ENCODE measurements at places on chromosomes 6 and 20.

- no peak for DNase-seq
Observed at GRCh38 chr6:13927203-13927602, 2.5 kb downstream of the RNF182 start.

- no peak for DNase-seq
Observed at GRCh38 chr20:50843331-50844276, 48.7 kb downstream of the BCAS4 start.

- no peak for DNase-seq
Observed at GRCh38 chr6:147651249-147652063, 143.0 kb downstream of the SAMD5 start.

GRCh38 chr6:148866657-148867268 lies 119.9 kb downstream of the UST start:
- DNase-seq, result no peak

GRCh38 chr20:53303413-53303760 lies 290.3 kb downstream of the ZNF217 start:
- DNase-seq, result no peak

- no peak for DNase-seq
Observed at GRCh38 chr6:149259753-149260152, 57.8 kb upstream of the TAB2 start.

DNA sequence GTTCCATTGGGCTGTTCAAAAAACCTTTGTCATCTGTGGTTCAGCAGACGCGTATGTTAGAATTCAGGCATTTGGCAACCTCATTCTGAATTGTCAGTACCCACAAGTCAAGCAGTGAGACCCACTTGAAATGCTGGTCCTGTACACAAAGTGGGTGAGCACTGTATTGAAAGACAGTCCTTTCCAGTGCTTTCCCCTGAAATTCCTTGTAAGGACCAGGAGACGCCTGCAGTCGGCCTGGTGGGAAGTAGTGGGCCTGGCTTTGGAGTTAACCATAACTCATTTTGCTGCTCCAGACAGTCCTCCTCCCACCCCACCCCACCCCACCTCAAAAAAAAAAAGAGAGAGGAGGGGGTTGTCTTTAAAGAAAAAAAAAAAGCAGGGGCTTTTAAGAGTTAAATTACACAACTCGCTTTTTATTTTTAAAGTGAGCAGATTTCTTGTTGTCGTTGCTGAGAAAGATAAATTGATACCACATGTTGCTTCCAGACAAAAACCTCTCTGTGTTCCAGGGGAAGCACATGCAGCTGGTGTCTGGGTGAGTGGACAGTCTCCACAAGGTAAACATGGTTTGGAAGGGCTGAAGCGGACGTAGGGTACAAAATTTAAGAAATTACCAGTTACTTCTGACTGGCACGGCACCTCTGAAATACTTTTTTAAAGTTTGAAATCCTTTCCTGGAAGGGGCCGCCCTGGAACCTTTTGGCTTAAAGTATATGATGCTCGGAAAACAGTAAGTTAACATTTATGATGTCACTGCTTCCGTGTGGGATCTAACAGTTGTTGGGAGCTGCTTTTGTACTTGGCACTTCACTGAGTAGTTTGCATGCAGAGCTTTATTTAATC lies 95.3 kb downstream of the FOXO3 start:
- DNase-seq, result peak; percentile 48

DNA sequence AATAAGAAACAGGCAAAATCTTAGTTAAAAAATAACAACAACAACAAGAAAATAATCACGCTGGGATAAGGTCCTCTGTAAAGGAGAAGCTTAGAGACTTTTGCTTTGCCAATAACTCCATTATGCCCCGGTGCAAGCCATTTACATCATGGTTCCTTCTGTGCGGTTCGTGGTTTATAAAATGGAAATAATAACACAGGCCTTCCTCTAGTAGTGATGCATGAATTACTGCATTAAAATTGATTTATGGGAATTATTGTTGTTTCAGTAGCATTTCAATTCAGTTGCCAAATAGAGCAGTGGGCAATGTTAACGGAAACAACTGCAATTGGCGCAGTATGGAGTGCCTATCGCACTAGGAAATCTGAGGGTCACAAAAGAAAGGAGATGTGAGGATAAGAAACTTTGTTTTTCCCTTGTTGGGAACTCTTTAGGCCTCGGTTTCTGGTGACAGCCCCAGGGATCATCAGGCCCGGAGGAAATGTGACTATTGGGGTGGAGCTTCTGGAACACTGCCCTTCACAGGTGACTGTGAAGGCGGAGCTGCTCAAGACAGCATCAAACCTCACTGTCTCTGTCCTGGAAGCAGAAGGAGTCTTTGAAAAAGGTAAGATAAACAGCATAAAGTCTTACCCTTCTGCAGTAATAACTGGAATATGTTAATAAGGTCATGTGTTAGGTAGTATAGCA lies 1.1 kb downstream of the CD109 start:
- DNase-seq, result no peak

GRCh38 chr20:37407573-37408002 lies 61.6 kb downstream of the SRC start:
- no peak for DNase-seq

- no peak for DNase-seq
Observed at GRCh38 chr6:27617700-27618689, 145.1 kb upstream of the ZNF184 start.

- no peak for DNase-seq
Observed at GRCh38 chr6:11868392-11868791, 89.8 kb upstream of the ADTRP start.

- peak; percentile 43 for DNase-seq
Observed at GRCh38 chr6:157020881-157021343, 243.7 kb downstream of the ARID1B start.

- DNase-seq, result no peak
Observed at GRCh38 chr6:113903666-113904330, 46.7 kb downstream of the MARCKS start.

DNA sequence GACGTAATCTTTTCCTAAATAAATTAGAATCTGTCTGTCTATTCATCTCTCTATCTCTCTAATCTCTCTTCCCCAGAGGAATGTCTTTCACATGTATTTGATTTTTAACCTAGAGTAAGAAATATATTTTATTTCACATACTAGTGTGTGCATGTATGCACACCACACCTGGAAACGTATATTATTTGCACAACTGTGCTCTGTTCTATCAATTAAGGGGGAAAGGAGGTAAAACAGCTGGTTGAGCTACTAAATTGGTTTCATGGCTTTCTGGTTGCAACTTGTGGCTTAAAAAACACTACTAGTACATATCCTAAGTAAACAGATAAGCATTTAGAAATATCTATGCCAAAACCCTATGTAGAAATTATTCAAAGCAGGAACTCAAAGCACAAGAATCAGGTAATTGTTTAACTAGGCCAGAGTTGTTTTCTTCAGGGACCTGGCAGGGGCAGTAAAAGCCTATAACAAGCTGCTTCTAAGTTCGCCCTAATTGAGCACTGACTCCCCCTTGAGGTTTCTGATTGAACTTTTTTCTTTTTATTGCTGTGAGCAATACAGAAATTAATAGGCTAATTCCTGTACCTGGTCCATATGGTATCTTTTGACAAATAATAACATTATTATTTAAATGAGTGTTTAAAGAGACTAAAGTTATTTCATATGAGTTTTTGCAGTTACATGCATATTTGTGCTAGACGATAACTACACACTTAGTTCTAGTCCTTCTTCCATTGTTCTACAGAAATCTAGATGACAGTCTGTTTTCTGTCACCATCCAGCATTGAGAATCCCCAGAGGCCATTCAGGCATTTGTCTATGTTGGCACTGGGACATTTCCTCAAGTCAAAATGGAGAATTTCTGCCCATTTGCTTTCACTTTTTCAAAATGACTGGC lies 88.6 kb downstream of the MCHR2 start:
- no peak for DNase-seq

DNA sequence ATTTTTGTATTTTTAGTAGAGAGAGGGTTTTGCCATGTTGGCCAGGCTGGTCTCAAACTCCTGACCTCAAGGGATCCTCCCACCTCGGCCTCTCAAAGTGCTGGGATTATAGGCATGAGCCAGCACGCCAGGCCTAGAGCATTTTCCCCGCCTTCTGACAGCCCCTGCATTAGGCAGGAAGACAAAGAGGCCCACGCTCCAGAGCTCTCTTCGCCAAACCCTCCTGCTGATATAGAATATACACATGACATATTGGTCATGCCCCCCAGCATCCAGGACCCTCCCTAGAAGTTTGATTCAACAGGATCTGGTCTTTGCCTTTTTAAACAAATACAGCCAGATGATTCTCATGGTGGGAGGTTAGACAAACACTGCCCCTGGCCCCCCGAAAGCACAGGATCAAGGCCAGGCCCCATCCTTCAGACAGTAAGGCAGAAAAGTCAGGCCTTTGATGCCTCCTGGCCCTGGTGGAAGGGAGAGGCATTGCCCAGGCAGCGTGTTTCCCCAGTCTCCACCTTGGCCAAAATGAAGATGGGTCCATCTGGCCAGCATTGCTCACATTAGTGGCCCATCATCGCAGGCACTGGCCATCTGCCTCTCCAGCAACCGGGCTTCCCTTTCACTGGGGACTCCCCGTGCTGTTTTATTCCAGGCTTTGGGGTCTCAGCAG lies 4.4 kb downstream of the SULF2 start:
- no peak for DNase-seq

DNA sequence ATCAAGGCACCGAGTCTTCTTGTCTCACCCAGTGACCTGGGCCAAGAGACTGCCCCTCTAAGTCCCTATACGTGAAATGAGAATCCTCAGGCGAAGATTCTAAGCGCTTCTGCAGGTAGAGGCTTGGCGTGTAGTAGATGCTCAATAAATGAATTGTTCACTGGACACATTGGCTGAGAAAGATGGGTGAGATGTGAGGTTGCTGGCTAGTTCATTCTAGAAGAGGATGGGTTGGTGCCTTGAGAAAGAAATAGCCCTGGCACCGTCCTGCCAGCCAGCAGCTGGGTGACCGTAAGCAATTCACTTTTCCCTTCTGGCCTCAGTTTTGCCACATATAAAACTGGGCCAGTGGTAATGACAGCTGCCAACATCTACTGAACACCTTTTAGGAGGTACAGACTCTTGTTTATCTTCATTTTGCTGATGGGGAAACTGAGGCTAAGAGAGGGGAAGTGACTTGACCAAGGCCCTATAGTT lies 1.4 kb downstream of the SRC start:
- no peak for DNase-seq

DNA sequence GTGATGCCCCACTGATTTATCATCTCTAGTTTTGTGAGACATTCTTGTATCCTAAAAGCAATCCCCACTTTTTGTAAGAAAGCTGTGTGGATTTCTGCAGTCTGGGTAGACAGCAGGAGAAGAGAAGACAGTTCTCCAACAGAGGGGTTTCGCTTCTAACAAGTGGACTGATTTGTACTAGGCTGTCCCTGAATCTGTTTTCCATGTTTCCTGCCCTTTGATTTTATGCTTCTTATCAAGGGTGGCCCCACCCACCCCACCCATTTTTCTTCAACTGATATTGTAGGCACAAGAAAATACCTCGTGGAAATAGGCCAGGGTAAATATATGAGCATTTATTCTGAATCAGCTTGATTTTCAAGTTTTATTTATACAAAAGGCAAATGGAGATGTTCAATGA lies 25.7 kb upstream of the JAG1 start:
- no peak for DNase-seq

- peak; percentile 52 for DNase-seq
Observed at GRCh38 chr6:5151955-5152401, 66.8 kb downstream of the PPP1R3G start.

- DNase-seq, result no peak
Observed at GRCh38 chr6:165551828-165552227, 111.2 kb downstream of the PDE10A start.

- no peak for DNase-seq
Observed at GRCh38 chr6:41167173-41167963, 4.5 kb upstream of the TREM2 start.

DNA sequence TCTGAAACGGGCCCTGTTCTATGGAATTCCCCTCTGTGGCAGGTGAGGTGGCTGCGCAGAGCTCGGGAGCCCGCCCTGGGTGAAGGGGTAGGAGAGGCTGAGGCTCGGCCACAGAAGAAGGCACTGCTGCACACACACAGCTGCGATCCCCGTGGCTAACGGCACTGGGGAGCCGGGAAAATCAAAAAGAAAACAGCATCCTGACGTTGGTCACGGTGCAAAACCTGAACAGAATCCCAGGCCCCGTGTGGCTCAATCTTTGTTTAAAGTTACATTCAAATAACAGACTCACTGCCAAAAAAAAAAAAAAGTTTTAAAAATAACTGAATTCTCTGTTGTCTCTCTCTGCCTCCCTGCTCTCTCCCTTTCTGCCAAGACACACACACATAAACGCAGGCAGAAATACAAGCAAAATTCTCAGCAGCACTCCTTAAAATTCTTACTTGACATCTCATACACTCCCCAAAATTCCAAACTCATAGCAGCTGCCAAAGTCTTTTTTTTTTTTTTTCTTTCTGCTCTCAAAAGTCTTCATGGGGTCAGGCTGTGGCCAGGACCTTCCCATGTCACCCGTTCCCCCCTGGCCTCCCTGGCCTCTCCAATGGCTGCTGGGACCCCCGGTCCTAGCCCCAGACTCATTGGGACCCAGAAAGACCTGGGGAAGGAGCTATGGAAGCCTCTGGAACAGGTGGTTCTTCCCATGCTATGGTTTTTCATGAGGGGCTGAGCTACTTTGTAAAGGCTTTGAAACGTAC lies 248.8 kb downstream of the TTLL2 start:
- DNase-seq, result no peak

GRCh38 chr6:134478764-134479399 lies 161.0 kb upstream of the SGK1 start:
- no peak for DNase-seq

DNA sequence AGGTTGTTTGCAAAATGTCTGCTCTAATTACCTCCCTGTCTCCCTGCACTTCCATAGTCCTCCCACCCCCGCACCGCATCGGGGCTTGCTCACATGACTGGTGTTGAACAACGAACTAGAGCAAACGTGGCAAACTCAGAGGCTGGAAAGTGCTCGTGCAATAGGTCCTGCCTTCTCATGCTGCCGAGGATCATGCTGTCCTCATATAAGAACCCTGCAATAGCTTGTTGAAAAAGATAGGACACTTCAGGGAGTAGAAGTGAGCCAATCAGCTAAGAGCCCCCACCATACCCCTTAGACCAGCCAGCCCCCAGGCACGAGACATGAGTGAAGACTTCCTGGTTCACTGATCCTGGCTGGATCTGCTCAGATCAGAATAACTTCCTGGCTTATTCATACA lies 219.2 kb downstream of the C6orf118 start:
- no peak for DNase-seq

DNA sequence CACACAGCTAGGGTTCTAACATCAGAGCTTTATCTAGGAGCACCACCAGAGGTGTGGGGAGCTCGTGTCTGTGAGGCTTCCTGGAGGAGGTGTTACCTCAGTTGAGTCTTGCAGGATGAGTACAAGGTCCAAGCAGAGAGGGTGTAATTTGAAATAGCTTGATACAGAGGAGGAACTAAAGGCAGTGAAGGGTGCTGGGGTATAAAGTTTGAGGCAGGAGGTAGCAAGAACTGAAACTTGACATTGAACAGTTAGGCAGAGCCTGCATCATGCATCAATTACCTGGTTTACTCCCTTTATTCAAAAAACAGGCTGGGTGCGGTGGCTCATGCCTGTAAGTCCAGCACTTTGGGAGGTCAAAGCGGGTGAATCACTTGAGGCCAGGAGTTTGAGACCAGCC lies 241.2 kb downstream of the UST start:
- DNase-seq, result no peak
